ENCODE measurements at places on chromosomes 6 and 20.

- no peak for DNase-seq
Observed at GRCh38 chr6:150336299-150336698, 32.5 kb upstream of the IYD start.

DNA sequence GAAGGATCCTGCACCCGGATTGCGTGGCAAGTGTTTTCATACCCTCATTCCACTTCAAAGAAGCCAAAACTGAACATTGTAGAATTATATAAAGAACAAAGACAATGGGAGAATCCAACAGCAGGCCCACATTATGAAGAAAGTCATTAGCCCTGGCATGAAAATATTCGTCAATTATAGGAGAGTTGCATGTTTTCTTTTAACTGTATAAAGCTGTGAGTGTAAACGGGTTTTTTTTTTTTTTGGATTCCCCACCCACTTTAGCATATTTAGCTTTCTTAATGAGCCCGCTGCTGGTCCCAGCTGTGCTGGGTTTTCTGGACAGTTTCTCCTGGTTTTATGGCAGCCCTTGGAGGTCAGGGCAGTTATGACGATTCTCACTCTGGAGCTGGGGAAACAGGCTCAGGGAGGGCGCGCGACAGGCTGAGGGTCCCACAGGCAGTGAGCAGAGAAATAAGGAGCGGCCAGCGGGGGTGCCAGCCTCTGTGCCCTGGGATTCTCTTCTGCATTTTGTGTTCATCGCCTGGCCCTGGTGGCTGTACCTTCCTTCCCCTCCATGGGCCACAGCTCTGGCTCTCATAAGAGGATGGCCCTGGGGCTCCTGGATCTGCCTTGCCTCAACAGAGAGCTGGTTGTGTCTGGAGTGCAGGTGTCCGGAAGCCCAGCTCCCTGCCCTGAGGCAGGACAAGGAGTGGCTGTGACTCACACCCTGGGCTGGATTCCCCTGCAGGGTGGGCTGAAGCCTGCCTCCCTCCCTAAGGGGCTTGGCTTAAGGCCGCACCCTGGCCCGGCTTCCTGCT, 24.1 kb upstream of the SULF2 start:
- no peak for DNase-seq

DNA sequence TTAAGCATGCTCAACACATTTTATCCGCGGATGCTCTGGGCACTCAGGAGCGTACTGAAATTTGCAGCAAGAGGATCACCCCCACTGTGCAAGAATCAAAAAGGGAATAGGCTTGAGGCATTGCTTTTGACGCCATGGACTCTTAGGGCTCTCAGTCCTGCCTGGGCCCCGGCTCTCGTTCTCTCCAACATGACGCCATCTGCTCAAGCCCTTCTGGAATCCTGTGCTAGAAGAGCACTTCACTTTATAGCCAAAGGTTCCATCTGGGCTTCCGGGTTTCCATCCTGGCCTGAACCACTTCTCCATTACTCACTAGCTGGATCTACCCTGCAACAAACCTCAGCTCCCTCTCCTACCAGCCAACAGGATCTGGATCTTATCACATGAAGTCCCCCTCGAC, 105.3 kb downstream of the FOXF2 start:
- DNase-seq, result no peak

DNA sequence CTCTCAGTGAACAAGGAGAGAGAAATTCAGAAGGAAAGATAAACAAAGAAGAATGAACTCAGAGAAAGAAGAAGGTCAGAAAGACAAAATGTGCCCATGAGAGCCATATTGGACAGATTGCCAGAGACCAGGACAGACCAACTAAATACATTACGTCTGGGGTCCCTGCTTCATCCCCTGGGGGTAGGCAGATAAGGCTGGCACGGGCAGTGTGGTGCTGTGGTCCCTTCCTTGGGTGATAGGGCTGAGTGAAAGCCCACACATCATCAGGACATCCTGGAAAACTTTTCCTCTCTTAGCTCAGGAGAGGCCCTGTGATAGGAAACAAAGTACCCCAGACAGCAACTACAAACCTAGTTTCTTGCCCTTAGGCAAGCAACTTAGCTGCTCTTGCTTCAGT, 13.2 kb upstream of the ARMC12 start:
- DNase-seq, result peak; percentile 16

GRCh38 chr20:59645271-59645670, 40.9 kb downstream of the PHACTR3 start:
- no peak for DNase-seq

DNA sequence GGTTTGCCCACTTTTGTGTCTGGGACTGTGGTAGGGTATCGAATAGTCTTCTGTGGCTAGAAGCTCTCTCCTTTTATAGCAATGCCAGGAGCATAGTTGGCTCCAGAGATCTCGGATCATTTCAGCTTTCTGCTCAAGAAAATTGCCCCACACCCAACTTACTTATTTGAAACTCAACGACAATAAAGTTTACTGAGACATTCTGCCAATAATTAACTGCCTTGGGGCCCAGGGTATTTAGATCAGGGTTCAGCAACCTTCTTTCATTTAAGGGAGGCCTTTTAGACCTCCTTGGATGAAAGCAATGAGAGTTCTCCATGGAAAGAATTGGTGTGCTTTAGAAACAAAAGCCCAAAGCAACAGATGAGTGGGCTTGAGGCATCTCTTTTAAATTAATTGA, 53.8 kb upstream of the GMPR start:
- DNase-seq, result no peak

GRCh38 chr6:92495242-92495641, 924.1 kb downstream of the EPHA7 start:
- DNase-seq, result no peak

- no peak for DNase-seq
Observed at GRCh38 chr20:11952639-11953038, 34.9 kb downstream of the BTBD3 start.

GRCh38 chr6:106913111-106913510, 61.4 kb downstream of the CD24 start:
- no peak for DNase-seq

DNA sequence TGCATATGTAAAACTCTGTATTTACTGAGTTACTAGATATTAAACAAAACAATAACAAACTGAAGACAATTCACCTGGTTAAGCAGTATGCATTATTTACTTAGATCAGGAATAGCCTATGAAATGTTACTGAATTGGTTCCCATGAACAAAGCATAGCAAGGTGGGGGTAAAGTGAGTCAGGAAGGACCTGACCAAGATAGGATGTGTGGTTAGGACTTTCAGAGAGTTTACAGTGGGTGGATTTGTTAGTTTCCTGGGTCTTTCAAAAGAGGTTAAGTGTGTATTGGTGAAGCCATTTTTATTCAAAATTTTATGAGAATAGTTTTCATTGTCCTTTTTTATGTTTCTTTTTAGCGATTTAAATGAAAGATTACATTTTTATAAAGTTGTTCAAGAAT, 32.9 kb downstream of the TBPL1 start:
- DNase-seq, result no peak

DNA sequence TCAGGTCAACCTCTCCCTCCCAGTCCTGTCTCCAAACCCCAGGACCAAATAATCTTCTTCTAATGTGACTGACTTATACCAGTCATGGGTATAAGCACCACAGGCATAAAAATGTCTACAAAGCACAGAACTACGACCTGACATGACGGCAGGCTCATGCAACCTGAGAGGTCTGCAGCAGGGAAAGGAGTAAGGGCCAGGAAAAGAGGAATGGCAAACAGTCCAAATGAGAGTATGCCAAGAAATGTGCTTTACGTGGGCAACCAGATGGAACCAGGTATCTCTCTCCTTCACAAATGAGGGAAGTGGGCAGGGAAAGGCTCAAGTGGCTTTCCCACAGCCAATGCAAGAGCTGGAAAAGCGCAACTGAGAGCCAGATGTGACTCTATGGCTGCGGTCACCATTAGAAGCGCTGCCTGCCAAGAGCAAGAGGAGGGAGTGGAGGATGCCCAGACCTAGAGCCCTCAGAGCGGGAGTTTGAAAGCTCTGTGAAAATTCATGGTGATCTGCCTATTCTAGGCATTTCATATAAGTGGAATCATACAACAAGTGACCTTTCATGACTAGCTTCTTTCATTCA, 6.0 kb downstream of the APMAP start:
- no peak for DNase-seq

- peak; percentile 19 for DNase-seq
Observed at GRCh38 chr6:99349171-99350141, at the start of gene FAXC. Gene FAXC, minus strand, starts transcription at chr6:99349674. Its CDS starts 302 bp downstream, at chr6:99349372.

GRCh38 chr6:126831461-126831860, 287.0 kb upstream of the RSPO3 start:
- DNase-seq, result no peak

DNA sequence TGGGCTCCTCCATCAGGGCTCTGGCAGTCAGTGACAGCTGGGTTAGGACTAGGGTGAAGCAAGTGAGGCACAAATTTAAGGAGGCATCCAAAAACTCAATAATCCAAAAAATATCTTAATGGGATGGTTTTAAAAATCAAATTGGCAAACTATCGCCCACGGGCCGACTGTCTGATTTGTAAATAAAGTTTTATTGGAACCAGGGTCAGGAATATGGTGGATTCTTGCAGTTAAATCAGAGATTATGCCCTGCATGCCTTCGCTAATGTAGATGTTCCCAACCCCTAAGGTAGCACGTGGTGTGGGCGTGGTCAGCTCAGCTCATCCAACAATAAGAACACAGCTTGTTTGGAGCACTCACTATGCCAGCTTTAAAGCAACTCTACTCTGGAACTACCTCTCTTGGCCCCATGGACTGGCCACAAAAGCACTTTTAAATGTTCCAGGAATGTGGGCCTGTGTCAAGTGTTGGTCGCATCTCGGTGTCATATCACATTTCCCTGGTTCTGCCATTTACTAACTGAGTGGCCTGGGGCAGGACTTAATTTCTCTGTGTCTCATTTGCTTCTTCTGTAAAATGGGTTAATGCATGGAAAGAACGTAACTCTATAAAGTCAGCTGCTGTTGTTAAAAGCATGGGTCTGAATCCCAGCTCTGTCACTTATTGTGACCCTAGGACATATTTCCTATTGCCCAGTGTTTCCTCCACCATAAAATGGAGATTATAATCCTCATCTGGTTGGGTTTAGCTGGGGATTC, 7.0 kb downstream of the TP53RK start:
- no peak for DNase-seq

DNA sequence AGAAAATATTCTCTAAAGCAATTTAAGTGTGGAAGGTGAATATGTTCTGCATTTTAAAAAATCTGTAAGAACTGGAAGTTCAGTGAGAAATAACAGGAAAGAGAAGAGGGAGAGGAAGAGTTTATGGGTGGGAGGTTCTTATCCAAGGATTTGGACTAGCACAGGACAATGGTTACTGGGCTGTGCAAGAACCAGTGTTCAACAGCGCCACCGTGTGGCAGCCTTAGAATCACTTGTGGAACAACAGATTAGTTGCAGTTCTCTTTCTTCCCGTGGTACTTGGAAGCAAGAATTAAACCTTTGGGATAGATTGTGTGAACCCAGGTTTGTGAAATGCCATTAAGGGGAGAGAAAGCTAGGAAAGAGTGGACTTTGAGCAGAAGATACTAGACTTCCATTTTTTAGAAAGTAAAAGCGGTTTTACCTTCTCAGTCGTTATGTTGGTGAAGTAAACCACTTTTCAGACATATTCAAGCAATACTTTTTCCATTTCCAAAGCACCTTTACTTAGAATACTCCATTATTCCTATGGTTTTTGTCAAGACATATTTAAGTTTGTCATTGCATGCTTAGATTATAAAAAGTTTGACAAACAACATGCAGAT, 436.7 kb downstream of the RNF144B start:
- DNase-seq, result no peak

DNA sequence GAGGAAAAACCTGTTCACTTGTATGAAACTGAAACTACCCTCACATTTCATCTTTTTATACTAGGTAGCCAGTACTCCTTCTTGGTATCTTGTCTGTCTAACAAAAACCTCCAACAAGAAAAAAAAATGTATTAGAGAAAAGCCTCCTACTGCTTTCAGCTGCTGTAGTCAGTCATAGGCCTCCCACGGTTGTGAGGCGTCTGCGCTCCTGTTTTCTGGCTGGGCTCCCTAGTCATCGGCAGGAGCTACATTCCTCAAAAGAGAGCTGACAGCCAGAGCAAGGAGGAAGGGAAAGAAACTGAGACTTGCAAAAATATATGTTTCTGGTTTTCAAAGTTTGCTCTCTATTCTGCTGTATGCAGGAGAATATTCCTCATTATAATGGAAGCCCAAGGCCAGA, 517.0 kb downstream of the LMBRD1 start:
- DNase-seq, result peak; percentile 70
